ENCODE measurements at places on chromosomes 3 and 15.

DNA sequence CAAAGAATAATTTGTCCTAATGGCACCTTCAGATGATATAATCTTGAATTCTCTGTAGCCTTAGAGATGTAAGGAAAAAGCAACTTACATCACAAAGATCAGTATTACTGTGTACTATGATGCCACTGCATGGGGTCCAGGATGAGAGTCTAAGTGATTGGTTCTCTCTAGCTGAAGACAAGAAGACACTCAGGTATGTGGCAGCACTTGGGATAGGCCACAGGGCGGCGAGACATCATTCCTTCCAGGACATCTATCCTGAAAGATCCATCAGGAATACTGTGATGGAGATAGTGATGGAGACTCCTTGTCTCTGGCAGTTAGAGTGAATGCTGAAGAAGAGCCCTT lies 2.5 kb downstream of the CD200 start:
- DNase-seq, result no peak

DNA sequence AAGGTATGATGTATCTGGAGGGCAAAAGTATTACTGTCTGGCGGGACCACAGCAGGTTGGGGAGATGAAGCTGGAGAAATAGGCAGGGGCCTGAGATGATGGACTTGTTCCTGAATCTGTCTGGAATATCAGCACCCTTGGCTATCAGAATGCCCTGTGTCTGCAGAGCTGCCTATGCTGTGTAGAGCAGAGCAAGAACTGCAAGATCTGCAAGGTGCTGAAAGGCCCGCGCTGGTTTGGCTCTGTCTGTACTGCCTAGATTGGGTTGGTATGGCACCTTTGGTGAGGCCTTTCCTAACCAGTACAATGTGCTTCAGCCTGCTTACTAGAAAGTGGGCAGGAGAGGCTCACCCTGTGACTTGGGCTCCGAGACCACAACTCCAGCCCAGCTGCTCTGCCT lies 96.8 kb downstream of the WDR76 start:
- no peak for DNase-seq

- DNase-seq, result no peak
Measured at GRCh38 chr3:194397757-194398312, 1.2 kb downstream of the GP5 start.

- no peak for DNase-seq
Measured at GRCh38 chr3:78762121-78762520, 1005.7 kb downstream of the ROBO1 start.

- DNase-seq, result no peak
Measured at GRCh38 chr15:38709196-38709595, 144.6 kb upstream of the RASGRP1 start.

- no peak for DNase-seq
Measured at GRCh38 chr3:49015765-49016164, 2.6 kb downstream of the DALRD3 start.

DNA sequence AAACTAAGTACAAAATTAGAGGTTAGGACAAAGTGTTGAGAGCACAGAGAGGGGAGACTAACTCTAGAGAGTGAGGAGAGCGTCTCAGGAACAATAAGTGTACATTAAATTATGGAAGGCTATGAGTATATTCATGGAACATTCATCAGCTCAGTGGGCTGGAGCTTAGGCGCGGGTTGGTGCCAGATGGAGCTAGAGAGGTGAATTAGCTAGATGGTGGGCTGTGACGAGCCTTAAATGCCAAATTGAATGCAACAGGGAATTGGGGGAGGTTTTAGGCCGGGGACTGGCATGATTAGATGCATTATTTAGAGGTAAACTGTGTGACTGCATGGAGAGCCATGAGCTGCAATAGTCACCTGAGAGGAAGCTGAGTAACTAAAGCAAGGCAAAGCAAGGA lies 97.1 kb downstream of the TMEM108 start:
- no peak for DNase-seq

DNA sequence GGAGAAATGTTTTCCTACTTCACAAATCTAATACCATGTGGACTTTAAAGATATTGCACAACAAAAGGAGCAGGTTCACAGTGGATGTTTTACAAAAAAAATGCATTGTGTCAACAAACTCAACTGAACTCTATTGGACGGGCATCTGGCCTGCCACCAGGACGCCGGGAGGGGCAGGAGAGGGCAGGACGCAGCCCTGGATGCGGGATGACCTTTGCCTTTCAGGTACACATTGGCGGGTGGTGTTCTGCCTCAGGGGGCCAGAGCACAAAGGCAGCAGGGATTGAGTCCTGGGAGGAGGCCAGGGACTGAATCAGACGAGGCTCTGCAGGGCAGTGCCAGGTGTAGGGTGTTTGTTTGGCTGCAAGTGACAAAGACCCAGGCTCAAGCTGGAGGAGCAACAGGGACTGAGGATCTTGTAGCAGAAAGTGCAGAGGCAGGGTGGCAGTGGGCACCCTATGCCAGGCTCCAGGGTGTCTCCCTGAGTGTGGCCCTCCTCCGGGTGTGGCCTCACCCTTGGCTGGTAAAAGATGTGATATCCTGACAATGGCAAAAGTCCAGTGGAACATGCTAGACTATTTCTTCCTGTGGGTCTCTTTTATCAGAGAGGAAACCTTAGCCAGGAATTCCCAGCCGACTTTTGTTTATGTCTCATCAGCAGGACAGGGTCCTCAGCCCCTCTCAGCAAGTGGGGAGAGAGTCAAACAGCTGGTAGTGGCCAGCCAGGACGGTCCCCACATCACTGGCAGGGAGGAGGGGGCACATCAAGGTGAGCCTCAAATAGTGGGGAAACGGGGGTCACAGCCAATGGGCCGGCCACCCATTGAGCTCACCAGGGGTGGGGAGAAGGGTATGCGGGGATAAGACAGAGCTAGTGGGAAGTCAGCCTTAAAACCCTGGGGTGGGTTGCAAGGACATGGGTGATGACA lies 29.7 kb upstream of the KLF13 start:
- DNase-seq, result no peak

DNA sequence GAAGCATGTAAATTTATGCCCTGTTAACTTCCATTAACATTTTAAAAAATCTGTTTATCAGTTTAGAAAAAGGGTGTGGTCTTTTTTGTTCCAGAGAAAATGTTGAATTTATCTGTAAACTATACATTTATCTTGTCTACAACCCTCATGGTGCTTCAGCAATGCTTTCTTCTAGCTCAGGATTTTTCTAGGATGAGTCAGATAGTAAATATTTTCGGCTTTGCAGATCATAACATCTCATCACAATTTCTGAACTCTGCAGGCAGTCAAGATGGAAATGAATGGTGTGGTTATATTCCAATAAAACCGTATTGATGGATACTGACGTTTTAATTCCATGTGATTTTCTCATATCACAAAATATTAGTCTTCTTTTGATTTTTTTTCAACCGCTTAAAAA lies 70.5 kb upstream of the FOXB1 start:
- DNase-seq, result no peak

DNA sequence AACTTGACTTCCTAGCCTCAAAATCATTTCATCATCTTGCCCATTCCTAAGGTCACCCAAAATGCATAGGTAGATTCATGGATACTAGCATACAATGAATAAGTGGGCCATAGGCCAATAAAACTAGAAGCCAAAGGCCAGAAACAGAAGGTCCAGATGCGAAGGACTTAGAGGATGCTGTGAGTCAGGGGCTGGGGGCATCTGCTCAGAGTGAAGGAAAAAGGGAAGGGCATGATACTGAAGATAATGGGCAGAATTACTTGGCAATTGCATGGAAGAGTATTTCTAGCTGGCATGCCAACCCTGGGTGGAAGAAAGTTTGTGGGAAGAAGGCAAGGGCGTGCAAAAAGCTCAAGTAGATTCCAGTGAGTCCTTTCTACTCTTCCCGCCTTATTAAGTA lies 27.5 kb downstream of the ILDR1 start:
- DNase-seq, result no peak

DNA sequence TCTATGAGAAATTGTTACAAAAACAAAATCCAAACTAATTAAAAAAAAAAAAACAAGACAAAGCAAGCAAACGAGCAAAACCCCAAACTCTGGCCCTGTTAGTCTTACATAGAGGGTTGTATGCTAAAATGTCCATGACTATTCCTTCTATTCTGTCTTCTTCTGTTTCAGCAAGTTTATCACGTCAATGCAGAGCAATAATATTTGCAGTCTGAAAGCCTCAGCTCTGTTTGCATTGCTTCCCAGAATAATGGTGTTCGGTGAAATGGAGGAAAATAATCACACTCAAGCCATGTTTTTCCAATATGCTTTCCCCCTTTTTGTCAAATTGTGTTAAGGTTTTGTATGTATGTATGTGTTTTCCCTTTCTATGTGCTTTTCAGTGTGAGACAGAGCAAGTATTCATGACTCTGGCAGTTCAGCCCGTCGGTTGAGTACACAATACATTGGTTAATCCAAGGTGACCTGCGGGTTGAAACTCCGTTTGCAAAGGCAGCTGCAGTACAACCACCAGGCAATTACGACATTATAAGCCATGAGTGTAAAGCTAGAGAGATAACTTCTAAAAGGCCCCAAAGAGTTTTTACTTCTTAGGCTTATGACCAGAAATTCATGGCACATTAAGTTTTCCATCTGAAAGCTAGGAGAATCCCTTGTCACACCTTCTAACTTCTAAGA lies 34.9 kb upstream of the MAGI1 start:
- DNase-seq, result no peak

- DNase-seq, result no peak
Measured at GRCh38 chr3:36846406-36846805, 82.1 kb upstream of the DCLK3 start.

DNA sequence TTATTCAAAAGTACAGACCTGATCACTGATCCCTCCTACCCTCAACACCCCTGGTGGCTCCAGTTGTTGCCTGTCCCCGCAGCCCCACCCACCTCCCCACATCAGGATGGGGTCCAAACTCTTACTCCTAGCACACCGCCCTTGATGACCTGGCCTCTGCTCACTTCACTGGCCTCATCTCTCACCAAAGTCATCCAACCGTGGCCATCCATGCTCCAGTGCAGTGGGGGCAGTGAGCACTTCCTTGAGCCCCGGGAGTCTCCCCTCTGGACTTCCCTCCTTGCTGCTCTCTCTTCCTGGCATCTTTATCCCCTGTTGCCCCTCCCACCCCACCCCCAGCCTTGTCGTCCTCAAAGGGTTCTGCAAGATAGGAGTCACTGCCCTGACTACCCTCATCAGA lies 191.1 kb downstream of the CACNA2D3 start:
- no peak for DNase-seq

- no peak for DNase-seq
Measured at GRCh38 chr3:187930021-187930420, 184.8 kb upstream of the BCL6 start.

- no peak for DNase-seq
Measured at GRCh38 chr3:114809668-114810413, 337.2 kb downstream of the ZBTB20 start.

DNA sequence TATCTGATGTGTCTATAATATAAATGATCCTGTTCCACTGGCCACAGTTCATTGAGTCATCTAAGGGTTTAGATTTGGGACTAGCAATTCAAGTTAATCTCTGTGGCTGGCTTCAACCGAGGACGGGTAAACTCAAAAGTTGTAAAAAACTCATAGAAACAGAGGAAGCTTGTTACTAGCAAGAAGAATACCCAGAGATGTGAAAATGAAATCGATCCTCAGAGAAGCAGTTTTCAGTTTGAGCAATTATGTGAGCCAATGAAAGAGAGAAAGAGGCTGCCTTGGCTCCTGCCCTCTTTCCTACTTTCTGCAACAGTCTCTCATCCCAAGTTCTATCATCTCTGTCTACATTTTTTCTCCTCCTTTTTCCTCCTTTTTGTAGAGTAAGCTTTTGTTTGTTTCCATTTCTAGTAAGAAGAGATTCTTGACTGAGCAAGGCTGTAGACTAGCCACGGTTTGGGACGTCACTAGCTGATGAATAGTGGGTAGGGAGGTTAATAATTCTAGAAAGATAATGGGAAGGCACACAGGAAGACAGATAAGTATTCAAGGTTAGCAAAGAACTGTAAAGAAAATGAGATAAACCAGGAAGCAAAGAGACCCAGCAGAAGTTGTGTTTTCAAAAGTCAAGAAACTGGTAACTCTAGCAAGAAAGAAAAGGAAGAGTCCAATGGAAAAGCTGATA lies 298.9 kb upstream of the NR2F2 start:
- no peak for DNase-seq

DNA sequence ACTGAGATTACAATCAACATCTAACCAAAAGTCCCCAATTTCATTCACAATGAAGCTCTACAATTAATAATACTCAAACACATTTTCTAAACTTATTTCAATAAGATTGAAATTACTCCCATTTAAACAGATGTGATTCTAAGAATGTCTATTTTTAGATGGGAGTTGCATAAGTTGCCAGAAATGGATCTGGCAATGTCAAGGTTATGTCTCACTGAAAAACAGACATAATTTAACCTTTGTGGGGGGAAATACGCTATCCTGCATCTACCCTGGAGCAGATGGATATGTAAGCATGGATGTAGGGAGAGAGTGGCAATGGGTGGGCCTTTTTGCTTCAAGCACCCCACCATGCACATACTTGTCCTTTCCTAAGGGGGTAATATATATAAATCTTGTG lies 6.7 kb upstream of the EIF1B start:
- no peak for DNase-seq

GRCh38 chr3:134049676-134050075 lies 20.0 kb upstream of the SLCO2A1 start:
- DNase-seq, result no peak

- no peak for DNase-seq
Measured at GRCh38 chr15:64521726-64522164, 61.4 kb downstream of the ZNF609 start.

DNA sequence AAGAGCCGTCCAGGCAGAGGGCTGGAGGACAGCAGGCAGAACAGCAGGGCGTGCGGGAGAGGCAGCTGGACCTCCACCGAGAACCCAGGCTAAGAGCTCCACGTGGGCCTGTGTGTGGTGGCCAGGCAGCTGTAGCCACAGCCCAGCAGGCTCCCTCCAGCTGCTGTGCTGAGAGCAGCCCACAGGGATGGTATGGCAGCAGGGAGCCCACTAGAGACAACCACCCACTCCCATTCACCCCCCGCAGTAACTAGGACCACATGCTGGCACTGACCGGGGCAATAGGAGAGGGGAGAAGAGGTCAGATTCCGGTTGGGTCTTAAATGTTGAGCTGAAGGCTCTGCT lies 25.6 kb upstream of the MUSTN1 start:
- DNase-seq, result no peak

DNA sequence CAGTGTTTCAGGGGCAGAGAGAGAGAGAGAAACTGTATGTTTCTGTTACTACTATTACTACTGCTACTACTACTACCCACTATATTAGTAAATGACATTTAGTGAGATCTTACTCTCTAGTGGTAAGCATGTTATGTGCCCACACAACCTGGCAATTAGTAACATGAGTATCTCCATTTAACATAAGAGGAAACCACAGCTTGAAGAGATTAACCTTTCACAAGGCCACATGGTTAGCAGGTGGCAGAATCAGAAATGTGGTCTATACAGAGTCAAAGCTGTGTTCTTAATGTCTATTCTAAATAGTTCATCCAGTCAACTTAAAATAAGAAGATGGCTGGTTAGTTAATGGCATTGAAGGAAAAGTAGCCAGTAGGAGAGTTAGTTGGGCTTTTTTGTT lies 961.6 kb downstream of the MCTP2 start:
- DNase-seq, result no peak

DNA sequence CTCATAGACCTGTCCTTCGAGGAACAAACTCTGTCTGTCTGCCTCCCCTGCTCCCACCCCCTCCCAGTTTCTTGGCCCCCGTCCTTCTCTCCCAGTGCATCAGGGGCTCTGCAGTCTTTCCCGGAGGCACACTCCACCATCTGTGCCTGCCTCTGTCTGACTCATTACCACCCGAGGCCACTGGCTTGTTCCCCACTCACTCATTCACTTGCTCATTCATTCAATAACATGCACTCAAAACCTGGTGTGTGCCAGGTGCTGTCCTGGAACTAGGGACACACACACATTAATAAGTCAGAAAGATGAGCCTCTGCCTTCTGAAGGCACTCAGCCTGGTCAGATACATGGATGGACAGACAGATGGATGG lies 12.4 kb downstream of the AMIGO3 start:
- no peak for DNase-seq
